DMS79 treated with DMSO at 0.1 percent for 48 hours (cell line): ENCODE measurements at places on chromosomes 3 and 15.

DNA sequence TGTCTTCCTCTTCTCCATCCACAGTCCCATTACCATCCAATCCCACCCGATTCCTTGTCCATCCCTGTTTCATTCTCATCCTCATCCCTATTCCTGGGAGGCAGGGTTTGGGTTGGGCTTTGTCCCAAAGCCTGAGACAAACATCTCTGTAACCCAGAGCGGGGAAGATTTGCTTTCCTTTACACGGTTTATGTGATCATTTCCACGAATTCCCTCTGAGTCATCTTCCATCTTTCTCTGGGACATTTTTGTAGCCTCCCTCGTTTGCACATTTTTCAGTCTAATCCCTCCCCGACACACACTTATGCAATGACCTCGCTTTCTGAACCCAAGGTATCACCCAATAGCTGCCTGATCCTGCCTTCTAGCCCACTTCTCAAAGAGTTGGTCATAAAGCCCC is 22.8 kb downstream of the DUOX2 start:
- no peak for DNase-seq

DNA sequence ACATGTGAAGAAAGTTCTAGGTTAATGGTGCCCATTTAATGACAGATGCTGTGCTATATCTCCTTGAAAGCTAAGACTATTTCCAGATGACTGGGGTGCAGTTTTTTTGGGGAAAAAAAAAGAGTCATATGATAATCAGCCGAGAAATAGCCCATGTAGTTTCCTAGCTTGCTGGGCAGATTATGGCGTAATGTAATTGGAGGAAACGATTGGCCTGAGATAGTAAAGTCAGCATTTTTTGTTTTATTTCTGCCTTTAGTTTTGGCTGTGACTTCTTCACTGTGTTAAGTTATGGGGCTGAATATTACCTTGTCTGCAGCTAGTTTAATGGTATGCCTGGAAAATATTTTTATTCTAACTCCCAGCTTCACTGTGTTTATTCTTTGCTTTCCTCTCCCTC is 24.0 kb downstream of the PDHB start:
- DNase-seq: no peak

DNA sequence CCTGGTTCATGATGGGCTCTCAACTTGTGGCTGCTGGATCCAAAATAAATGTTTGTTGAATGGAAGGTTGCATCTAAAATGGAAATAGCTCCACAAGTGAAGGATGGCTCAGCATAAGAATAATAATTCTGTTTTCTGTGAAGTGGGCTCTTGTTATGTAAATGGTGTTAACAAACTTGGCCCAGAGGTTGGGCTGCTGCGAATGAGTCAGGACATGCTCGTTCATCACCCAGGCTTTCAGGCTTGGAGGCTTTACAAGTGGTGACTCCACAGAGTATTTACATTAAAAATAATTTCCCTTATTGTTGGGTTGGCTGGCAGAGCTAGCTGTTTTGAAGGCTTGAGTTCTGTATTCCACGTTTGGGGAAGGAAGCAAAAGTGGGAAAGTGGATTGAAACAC is 60.5 kb downstream of the ITGB5 start:
- peak; percentile 74 for DNase-seq

DNA sequence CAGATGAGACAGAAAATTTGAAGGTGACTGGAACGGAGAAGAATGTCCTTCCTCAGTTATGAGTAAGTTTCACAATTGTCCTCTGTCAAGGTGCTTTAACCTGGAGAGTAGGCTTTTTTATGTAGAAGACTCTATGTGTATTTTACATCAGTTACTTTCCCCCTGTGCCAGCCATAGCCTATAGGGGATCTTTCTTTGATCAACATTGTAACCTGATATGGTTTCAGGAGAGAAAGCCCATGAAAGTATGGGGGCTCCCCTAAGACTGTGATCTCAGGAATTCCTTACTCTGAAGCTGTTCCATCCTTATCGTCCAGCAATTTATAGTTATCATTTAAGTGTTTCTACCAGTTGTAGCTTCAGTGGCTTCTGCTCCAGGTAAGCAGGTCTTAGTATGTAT is 1076.3 kb upstream of the EPHA6 start:
- no peak for DNase-seq

DNA sequence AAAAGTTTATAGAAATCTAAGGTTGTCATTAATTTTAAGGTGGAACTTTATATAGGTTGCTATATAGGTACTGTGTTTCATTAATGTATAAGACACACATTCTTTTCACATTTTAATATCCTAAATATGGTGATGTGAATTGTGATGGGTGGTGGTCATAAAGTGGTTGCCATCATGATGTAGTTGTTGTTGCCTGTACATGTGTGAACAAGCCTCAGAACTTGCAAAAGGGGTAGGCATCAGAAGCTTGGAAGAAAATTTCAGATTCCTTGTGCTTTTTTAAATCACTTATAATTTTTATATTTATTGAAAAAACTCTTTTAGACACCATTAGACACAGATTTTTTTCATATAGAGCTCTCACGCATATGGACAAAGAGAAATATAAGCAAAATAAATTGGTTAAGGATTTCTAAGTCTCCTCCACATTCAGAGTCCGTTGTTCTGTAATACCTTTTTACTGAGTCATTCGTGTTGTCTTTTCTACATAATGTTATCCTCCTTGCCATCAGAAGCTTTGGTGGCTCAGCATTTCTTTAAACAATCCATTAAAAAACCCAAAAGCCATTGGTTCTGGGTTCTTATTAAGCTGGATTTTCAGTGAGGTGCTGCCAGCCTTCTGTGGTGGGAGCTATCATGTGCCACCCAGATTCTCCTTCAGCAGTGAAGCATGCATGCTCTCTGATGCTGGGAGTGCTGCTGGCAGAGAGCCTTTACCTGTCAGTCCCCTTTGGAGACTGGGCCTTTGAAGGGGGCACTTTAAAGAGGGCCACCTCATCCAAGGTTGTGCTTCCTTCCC is 140.4 kb upstream of the GALNT15 start:
- no peak for DNase-seq

DNA sequence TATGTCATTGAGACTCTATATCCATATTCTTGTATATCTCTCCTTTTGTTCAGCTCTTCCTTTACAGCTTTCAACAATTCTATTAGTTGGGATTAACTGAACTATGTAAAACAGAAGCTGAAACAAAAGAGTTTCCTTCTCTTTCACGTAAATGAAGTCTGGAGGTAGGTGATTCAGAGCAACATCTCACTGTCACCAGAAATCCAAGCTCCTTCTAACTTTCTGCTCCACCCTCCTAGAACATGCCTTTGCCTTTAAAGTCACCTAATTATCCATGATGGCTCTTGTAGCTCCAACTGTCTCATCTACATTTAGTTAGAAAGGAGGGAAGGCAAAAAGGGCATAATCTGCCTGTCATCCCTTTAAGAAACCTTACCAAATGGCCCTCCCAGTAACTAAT is 458.2 kb upstream of the MDFIC2 start:
- DNase-seq: no peak

DNA sequence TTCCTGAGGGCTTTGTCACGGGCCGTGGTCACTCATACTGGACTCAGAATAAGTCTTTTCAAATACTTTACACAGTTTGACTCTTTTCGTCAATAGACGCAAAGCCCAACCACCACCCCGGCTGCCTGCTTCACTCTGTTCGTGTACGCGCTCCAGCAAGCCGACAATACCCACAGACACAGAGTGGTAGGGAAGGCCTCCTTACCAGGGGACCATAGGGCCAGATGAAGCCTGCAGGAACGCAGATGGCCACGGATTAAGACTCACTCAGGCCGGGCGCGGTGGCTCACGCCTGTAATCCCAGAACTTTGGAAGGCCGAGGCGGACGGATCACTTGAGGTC is 29.7 kb downstream of the EFCAB12 start:
- no peak for DNase-seq

DNA sequence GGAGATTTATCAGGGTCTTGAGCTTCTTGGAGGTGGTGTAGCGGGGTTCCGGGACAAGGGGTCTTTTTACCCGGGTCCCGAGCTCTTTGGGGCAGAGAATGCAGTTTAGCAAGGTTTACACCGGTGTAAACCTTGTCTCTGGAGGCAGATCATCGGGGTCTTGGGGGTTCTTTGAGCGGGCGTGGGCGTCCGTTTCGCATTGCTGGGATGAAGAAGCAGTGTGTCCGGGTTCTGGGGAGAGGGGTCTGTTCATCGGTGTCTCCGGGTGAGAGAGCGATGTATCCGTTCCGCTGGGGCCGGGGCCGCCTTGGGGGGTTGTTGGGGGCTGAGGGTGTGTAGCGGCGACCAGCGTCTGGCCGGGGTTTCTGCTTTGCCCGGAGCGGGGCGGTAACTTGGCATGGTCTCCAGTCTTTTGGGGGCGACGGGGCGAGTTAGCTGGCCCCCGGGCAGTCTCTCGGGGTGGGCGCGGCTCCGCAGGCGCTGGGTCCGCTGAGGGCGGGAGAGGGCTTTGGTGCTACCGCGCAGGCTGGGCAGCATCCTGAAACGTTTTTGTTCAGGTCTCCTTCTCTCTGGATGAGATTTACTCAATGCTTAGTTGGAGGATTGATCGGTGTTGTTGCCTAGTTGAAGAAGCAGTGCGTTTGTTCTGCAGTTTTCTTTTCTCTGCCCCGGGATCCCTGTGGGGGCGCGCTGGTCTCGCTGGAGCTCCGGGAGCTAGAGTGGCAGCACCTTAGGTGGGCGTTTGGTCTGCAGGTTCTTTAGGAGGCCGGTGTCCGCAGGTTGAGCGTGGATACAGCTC is 843 bp downstream of the GLCE start:
- peak; percentile 28 for DNase-seq

DNA sequence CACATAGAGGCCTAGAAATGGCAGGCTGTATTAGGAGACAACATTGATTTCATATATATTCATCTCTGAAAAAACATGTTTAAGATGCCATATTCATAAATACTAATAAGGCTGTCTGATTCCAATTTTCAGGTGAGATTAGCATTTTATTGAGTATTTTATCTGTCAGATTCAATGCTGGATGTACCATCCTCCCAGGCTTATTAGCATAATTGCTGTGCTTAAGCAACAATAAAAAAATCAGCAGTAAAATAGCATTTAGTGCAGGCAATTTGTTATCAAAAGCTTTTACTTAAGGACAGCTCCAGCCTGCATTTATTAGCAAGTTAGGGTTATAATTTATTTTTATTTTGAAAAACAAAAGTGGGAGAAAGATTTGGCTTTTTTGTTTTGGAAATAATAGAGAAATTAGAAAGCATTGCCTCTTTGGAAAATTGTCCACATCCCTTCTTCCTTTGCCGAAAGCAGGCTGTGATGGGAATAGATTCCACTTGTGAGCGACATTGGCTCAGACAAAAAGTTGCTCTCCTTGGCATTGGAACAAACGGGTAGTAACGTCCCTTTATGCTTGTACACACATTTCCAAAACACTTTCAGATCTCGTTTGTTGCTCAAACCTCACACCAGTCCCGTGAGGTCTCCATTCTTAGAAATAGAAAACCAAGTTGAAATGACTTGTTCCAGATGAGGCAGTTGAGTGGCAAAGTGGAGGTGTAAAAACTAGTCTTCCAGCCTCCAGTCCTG is 134.0 kb downstream of the LPP start:
- DNase-seq: no peak

- no peak for DNase-seq
Measured at GRCh38 chr3:155363690-155364070, 70.2 kb upstream of the STRIT1 start.

- DNase-seq: no peak
Measured at GRCh38 chr3:101464235-101464634, 48.8 kb downstream of the SENP7 start.

DNA sequence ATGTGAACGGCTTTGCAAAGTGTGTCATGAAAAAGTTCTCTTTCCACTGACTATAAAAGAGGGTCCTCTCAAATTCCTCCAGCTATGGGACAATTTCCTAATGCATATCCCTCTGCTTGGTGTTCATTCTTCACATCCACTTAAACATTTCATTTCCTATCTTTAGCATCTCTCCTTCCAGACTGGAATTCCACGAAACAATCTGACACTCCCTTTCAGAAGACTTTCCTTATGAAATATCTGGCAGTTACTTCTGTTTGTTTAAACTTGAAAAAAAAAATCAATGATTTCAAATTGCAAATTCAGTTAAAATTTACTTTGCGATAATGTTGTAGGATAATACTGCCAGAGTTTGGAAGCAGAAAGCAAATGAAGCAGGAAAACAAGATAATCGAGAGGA is 105.8 kb upstream of the SELENOK start:
- no peak for DNase-seq

DNA sequence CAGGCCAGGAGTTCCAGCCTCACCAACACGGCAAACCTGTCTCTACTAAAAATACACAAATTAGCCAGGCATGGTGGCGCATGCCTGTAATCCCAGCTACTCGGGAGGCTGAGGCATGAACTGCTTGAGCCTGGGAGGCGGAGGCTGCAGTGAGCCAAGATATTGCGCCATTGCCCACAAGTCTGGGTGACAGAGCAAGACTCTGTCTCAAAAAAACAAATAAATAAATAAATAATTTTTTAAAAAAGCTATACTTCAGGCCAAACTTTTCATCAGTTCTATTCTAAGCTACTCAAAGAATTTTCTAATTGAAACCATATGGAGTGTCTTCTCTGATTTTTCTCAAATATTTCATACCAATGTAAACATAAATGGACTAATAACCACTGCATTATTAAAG is 43.5 kb downstream of the PHC3 start:
- DNase-seq: no peak

GRCh38 chr3:120689395-120689794 is 7.4 kb upstream of the HGD start:
- DNase-seq: no peak

DNA sequence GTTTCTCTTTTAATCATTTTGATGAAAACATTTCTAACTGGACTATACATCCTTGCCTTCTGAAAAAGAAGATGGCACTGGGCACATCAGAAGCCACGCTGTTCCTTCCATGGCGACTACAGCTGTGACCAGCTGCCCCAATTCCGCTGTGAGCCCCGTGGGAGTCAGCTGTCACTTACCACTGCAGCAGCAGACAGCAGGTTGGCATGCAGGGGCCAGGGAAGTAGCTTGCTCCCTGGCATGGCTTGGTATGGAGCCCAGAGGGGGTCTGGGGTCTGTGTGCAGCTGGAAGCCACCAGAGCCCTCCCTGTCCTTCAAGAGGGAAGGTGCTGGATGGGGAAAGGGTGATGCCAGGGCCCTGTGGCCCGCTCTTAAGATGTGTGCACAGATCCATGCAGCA is 4.5 kb upstream of the ZXDC start:
- DNase-seq: no peak

- no peak for DNase-seq
Measured at GRCh38 chr3:146974001-146974400, 368.9 kb upstream of the PLSCR5 start.
